NCI-H510A treated with DMSO at 0.1 percent for 48 hours (cell line): ENCODE measurements at places on chromosomes 11 and 22.

- no peak for DNase-seq
Measured at GRCh38 chr22:43540529-43540923, 128.7 kb downstream of the MPPED1 start.

DNA sequence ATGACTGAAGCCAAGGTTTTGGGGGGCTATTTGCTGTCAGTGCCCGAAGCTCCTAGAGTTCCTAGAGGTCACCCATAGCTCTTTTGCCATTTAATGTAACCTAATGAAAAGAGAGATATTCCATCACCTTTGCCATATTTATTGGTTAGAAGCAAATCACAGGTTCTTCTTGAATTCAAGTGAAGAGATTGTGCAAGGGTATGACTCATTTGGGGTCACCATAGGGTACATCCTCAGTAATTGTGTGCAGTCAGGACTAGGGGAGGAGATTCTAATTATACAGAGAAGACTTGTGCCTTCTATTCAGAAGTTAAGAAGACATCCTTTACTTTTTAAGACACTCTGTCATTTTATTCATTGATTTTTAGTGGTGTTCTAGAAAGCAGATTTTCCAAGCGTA, 6.9 kb upstream of the PRAME start:
- no peak for DNase-seq

DNA sequence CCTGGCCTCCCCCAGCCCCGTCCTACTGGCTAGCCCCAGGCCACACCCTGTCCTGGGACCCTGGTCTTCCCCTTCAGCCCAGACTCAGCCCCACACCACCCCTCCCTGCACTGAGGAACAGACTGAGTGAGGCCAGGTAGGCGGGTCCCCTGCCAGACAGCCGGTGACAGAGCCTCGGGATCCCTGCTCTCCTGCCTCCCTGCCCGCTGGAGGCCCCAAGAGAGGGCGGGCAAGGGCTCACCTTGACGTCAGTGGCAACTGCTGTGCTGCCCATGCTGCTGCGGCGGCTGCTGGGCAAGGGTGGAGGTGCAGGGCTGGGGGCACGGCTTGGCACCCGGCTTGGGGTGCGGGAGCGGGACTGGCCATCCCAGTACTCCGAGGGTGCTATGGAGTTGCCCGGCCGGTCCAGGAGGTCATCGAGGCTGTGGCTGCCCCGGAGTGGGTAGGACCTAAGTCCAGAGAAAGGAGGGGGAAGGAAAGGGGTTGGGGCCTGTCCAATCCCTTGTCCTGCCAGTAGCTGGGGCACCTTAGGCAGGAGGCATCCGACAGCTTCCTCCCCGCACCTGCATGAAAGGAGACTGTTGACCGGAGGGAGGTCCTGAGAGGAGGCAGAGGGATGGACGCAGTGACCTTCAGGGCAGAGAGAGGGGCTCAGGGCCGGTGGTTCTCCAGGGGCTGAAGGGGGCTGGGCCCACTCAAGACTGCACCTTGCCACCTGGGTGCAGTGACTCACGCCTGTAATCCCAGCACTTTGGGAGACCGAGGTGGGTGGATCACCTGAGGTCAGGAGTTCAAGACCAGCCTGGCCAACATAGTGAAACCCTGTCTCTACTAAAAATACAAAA, 2.2 kb upstream of the SLC16A8 start:
- no peak for DNase-seq

DNA sequence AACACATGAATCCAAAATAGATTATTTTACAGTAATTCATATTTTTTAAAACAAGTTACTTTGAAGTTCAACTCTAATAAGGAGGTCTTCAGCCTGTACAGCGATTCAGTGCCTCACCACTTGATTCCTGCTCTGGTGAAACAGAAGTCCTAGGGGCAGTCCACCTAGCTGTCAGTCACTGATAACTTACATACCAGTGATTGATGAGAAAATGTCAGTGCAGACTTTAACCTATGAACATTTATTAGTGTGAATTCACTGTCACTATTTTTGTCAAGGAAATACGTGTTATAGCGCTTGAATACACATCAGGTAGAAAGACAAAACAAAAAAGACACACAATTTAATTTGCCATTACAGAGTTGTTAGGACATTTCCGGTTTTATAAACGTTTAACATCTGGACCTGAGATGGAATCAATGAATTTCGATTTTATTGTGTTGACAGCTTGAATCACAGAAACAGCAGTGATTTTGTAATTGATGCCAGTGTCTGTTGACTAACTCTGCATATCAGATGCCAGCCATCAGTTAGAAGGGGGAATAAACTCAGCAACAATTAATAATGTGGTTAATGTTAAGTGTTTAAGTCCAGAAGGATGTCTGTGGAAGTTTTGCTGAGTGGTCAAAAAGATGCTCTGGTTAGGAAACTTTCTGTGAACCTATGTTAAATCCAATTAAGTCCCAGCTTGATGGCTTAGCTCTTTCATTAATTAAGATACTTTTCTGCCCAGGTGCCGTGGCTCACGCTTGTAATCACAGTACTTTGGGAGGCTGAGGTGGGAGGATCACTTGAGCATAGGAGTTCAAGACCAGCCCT, 34.5 kb downstream of the ELF5 start:
- no peak for DNase-seq

GRCh38 chr22:24420072-24420976, 7.1 kb upstream of the ADORA2A start:
- no peak for DNase-seq

DNA sequence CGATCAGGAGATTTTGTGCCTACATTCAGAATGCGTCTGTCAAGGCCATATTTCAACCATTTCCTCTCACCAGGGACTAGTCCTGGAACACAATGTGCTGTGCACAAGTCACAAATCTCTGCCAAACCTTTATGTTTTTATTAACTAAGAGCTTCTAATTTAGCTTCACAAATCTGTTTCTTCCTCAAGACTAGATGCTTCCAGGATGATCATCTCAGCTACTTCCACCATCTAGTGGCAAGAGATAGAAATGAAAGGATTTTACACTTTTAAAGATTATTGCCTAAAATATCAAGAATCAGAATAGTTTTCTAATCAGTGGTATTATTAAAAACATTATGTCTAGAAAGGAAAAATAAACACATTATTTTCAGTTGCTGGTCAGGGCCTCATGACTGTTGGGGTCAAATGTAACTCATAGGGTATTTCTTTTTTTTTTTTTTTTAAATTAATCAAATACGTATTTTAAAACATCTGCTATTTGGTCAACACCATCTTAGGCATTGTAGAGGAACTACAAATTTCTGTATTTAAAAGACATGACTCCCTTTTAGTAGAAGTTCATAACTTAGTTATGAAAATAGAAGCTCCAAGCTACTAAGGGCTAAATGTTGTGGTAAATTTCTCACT, 1102.6 kb downstream of the DLG2 start:
- peak; percentile 27 for DNase-seq

DNA sequence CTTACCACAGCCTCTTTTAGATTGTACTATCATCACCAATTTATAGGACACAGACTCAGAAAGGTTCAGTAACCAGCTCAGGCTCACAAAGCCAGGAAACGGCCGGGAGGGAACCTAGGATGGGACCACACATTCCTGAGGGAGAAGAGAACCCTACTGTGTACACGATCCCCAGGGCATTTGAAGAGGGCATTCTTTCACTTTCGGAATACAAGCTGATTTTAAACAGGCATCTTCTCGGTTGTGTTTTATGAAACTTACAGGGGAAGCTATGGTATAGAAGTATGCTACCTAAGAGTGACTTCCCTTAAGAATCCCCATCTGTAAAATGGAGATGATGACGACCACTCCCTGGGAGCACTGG, 19.0 kb downstream of the SMCO4 start:
- DNase-seq = no peak

- no peak for DNase-seq
Measured at GRCh38 chr11:113419454-113420003, 31.9 kb downstream of the ANKK1 start.

DNA sequence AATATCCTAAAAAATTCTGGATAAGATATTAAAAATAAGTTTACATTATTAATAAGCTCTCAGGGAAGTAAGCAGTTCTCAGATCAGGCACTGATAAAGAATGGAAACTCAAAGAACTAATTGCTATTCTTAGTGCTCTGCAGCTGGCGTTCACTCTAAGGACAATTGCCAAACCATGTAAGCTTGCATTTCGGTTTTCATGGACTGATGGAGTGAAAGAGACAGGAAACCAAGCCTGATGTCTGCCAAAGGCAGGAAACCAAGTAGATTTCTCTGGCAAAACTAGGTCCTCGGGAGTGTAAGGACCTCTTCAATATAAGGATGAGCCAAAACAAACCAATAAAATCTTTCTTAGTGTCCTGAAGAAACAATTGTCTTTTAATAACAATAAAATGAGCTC, 355.2 kb downstream of the RAB38 start:
- DNase-seq = no peak

DNA sequence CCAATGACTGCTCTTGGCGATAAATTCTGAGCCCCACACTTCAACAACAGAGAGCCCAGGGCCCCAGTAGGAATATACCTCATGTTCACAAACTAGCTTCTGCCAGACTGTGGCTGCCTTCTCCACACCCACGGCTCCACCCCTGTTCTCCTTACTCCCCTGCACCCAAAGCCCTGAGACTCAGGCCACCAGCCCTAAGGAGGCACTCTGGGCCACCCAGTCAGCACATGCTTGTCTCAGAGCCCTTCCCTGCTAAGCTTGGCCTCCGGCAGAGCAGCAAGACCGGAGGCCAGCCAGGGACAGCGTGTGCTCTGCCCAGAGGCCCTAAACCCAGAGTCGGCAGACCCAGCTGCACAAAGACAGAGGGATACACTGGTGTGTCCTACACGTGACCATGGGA, 27.9 kb downstream of the SPATA19 start:
- no peak for DNase-seq
